ENCODE measurements at places on chromosomes 2 and 18. TPM values are rescaled to one million over a fixed set of nuclear protein-coding genes. Genes with fewer than 3 reads are reported as not detected.

Gene NXPH2
- 12.7 TPM for total RNA-seq

Gene SYT4
- 121 TPM for total RNA-seq

- no peak for DNase-seq
Observed at GRCh38 chr18:33712719-33713118, 134.7 kb downstream of the ASXL3 start.

DNA sequence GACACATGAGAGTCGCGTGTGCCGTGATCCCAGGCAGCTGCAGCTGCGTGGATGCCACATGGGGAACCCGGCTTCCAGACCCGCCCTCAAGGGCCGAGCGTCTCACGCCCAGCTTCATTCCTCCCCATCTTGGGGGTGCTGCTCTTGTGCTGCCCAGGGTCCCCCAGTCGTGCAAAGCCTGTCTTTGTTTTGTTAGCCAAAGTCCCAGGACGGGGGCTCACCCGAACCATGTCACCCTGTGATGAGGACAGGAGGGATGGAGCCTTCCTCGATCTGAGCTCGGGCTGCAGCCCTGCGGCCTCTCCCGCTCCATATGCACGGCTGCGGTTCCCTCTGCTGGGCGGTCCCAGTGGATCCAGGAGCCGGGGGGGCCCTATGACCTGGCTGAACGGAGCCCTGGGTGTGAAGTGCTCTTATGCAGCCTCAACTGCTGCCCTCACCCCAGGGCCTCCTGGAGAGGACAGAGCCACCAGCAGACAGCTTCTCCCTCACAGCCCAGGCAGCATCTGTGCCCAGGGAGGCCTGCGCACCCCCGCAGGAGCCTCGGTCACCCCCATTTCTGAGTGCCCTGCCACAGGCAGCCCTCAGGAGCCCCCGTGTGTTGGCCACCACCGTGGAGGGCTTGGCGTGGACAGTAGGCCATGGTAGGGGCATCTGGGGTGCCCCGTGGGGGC lies 99.0 kb upstream of the CTDP1 start:
- no peak for DNase-seq

GRCh38 chr2:86413296-86414094 lies 27.7 kb upstream of the KDM3A start:
- no peak for DNase-seq

Gene GNAL
- 40.9 TPM for total RNA-seq

GRCh38 chr2:102826904-102827303 lies 65.1 kb downstream of the TMEM182 start:
- peak; percentile 85 for DNase-seq

Gene TANK
- total RNA-seq = 64.1 TPM

Gene CCDC150
- total RNA-seq = 12.8 TPM

DNA sequence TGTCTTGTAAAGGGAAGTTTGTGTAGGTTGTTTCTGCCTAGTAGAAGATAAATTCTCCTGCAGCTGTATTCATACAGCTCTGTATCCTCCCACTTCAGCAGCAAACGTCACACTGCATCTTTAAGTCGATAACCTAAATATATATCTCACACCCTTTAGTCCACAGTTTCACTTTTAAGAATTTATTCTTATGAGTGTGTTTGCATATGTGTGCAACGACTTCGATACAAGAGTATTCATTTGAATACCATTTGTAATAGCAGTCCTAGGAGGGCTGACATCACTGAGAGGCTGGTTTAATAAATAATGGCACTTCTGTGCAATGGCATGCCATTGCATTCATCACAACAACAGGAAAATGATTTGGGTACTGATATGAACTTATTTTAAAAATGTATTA lies 63.8 kb upstream of the MSH6 start:
- DNase-seq = no peak

DNA sequence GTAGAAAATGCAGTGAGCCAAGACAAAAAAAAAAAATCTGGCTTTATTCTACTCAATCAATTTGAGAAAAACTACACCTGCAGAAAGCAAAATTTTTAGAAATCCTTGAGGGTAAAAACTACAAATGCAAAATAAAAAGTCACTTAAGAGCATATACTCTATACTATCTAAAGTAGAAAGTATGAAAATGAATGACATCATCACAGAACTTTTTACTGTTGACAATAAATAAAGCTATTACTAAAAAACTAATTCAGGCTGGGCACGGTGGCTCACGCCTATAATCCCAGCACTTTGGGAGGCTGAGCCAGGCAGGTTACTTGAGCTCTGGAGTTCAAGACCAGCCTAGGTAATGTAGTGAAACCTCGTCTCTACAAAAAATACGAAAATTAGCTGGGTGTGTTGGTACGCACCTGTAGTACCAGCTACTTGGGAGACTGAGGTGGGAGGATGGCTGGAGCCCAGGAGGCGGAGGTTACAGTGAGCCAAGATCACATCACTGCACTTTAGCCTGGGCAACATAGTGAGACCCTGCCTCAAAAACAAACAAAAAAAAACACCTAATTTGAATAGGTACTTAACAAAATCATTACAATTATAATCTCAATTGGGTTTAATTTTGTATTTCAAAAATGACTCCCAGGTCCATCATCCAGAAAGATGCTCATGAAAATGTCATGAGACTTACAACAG lies 7.6 kb downstream of the NFU1 start:
- DNase-seq = no peak

Gene MYOM1
- total RNA-seq = 3.7 TPM

- no peak for DNase-seq
Observed at GRCh38 chr18:5395860-5396448, 100.4 kb upstream of the ZBTB14 start.

DNA sequence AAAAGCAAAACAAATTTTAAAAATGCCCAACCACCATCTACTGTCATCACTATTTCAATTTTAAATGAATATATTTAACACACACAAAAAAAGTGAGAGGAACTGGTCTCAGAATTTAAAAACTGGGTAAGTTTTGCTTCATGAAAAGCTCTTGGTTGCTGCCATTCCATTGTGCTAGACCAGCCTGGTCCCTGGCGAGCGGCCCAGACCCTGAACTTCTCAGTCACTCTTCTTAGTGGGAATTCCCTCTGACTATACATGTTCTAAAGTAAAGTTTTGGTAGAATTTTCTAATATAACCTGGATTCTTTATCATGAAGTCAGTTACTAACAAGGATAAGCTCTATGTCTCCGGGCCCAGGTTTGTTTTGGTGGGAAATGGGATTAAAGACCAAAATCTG lies 34.8 kb upstream of the TMEM177 start:
- DNase-seq = no peak

Gene TGFA
- 11.2 TPM for total RNA-seq

DNA sequence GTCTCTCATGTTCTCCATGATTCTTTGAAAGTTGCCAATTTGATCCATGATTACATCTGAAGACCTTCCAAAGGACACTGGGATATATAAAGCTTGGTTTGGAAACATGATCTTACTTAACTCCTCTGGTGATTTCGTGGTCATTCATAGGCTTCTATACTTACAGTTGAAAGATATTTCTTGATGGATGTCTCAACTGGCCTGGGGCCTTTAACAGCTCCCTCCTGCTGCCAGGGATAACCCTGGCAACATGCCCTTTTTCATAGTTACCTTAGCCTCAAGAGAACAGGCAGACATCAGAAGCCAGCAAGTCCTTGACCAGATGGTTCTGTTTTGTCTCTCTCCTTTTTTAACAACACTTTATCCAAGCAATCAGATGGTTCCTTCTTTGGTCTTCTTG lies 23.5 kb upstream of the MFF start:
- DNase-seq = no peak

GRCh38 chr2:101223814-101224231 lies 28.9 kb upstream of the CNOT11 start:
- DNase-seq = no peak

- DNase-seq = no peak
Observed at GRCh38 chr2:33494877-33495641, 18.6 kb downstream of the RASGRP3 start.

DNA sequence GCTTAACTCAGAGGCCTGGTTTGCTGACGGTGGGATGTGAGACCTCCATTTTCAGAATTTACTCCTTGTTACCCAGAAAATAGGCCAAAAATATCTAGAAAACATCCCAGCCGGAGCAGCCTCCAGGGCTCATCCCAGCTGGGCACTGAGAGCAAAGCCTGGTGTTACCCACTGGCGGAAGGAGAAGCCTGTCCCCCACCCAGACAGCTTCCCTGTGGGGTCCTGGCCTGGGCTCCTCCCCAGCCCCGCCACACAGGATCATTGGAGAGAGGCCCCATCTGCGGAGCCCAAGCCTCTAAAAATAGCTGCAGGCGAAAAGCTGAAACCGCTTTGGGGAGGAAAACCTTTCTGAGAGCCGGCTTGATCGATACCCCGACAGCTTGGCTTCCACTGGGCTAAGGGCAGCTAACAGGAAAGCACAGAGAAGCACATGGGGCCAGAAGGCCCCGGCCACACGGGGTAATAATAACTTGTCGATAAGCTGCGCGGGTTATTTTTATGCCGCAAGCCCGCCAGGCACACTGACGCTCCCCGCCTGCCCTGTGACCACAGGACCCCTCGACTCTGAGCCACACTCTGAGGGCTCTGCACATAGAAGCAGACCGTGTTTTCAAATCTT lies 26.9 kb upstream of the FAHD2A start:
- no peak for DNase-seq

DNA sequence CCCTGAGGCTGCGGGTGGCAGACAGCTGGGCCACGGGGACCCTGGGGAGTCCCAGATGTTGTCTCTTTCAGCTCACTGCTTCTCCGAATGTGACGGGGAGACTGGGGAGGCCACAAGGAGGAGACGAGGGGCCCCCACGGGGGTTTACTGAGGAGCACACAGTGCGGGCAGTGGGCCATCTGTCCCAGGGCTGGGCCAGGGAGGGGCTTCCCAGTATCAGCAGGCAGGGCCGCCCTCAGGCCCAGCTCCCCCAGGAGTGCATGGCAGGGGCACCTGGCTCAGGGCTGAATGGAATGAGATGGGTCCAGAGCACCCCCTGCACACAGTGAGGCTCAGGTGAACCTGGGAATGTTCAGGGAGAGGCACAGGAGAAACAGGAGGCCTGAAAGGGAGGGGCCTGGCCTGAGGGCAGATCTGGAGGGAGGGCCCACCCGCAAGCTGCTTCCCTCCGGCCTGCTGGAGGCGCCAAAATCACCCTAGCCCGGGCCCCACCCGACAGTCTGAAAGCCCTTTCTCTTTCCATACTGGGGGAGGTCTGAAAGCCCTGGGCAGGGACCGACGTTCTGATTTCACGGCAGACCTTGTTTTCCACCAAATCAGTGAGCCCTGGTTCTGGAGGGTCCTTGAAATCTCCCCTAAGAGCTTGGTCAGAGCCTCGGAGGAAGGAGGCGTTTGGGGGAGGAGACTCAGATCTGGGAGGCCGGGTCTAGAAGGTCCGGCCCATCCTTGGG lies 35.5 kb upstream of the PTMA start:
- no peak for DNase-seq

DNA sequence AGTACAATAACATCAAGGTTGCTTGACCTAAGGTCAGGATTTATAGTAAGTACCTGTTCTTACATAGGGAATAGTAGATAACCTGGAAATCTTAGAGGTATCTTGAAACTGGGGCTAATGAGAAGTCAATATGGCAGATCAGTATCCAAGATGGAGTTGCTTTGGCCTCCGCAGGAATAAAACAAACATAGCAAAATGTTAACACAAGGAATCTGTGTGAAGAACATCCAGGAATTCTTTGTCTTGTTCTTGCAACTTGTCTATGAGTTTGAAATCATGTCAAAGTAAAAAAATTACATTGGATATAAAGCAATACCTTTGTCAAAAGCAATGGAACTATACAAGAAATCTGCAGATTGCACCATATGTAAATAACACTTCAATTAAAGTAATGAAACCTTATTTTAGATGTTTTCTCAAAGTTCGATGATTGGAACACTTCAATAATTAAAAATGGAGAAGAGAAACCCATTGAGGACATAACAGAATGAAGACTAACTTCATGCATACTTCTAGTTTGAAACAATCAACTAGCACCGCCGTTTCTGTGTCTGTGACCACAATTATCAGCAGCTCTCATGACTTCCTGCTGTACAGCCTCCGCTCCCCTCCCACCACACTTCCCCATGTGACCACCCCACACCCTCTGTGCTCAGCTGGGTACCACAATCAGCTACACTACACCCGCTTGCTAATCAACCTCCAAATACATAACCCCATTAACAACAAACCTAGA lies 27.6 kb downstream of the C2orf76 start:
- no peak for DNase-seq

DNA sequence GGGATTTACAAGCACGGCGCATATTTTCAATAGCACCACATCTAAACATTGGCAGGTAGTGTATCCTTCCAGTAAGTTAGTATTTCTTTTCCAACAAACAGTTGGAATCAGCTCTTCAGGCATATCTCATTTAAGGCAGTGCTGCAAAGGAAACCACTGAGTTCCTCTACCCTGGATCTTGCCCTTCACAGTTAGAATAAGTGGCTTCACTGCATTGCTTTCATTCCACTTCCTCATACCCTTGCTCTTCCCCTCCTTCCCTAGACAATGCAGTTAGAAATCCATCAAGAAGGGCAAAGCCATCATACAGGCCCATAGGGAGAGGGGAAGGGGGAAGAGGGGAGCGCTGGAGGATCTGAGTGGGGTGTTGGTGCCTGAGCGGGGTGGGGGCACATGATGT lies 173.7 kb downstream of the FBXO15 start:
- no peak for DNase-seq

Gene ALLC
- not detected for total RNA-seq

Gene PAX3
- 135 TPM for total RNA-seq

GRCh38 chr2:157875641-157876065 lies 477 bp downstream of the ACVR1 start:
- DNase-seq = no peak

Gene HNMT
- 23.3 TPM for total RNA-seq

Measured in cerebellum (tissue), 4 donors.